ENCODE measurements at places on chromosomes 1 and 21.

DNA sequence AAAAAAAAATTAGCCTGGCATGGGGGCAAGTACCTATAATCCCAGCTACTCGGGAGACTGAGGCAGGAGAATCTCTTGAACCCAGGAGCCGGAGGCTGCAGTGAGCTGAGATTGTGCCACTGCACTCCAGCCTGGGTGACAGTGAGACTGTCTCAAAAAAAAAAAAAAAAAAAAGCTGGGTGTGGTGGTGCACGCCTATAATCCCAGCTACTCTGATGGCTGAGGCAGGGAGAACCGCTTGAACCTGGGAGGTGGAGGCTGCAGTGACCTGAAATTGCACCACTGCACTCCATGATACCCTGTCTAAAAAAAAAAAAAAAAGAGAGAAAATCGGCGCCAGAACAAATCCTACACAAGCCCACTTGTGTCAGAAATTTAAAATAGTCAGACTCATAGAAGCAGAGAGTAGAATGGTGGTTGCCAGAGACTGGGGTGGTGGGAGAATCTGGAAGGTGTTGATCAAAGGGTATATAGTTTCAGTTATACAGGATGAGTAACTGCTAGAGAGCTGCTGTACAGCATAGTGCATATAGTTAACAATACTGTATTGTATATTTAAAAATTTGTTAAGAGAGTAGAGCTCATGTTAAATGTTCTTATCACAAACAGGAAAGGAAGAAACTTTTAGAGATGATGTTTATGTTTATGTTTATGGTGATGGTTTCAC, 9.6 kb downstream of the DIP2A start:
- DNase-seq = no peak

- DNase-seq = no peak
These were observed 783 bp upstream of the AGL start for GRCh38 chr1:99849413-99849743.

- no peak for DNase-seq
These were observed 26.1 kb downstream of the CR1L start for GRCh38 chr1:207670997-207671396.

DNA sequence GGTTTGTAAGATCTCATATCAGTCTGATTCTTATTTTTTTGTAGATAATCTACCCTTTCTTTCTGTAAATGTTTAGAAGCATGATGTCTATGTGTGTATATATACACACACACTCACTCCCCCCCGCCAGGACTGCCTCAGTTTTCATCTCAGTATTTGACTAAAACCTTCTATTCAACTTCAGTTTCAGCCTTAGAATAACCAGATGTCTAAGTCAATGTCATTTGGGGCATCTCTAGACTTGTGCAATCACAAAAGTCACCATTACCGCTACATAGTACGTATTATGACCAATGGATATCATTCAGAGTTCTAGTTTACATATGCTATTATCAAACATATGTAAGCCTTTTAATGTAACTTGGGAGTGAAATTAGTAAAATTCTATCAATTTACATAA, 53.3 kb upstream of the BOLA1 start:
- no peak for DNase-seq

- DNase-seq = no peak
These were observed 73.2 kb upstream of the GADD45A start for GRCh38 chr1:67611846-67612245.

DNA sequence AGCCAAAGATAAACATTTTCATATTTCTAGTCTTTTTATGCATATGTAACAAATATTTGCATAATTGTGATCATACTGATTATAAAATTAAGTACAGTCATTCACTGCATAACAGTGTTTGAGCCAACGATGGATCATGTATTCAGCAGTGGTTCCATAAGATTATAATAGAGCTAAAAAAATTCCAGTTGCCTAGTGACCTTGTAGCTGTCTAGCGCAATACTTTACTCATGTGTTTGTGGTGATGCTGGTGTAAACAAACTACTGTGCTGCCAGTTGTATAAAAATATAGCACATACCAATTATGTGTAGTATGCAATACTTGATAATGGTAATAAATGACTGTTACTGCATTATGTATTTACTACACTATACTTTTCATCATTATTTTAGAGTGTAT, 2.1 kb upstream of the S100A10 start:
- DNase-seq = no peak

- no peak for DNase-seq
These were observed 17.4 kb downstream of the CNST start for GRCh38 chr1:246583448-246584185.

DNA sequence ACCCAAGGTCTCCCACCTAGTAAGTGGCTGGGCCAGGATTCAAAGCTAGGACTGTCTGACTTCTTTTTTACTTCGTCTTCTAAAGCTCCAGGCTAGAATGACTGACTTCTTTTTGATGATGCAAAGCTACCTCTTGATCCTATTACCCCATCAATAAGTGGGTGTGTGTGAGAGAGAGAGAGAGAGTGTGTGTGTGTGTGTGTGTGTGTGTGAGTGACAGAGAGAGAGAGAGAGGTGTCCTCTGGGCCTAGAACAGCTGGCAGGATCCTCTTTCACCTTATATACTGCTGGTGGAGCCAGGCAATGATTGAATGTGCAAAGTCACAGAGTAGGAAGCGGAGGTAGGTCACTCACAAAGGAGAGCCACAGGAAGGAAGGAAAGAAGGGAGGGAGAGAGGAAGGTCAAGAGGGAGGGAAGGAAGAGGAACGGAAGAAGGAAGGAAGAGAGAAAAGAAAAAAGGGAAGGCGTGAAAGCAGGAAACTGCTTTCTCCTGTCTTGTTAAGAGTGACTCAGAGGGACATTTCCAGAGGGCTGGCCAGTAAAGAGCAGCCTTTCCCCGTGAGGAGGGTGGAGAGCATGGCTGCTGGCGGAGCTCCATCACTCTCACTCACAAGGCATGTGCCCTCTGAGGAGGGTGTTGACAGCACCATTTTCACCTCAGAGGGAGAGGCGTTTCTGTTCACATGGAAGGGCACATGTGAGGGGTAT, 68.9 kb downstream of the CDC7 start:
- no peak for DNase-seq

DNA sequence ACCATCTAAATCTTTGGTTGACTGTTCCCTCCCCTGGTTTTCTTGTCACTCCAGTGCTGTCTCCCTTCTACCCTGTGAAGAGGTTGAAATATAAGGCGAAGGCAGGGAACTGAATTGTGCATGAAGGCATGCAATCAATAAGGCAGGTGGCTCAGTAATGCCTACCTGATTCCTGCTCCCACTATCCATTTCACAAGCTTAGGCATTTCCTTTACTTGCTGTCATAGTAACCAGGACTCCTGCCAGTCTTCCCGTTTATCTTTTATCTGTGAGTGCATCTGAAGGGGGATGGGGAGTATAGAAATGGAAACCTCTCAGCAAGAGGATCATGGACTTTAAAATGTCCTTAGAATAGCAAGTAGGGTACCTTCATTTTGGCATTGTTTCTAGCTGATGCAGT, 40.5 kb downstream of the MRPS6 start:
- DNase-seq = no peak

- no peak for DNase-seq
These were observed 5.7 kb downstream of the UBXN11 start for GRCh38 chr1:26300578-26301275.

DNA sequence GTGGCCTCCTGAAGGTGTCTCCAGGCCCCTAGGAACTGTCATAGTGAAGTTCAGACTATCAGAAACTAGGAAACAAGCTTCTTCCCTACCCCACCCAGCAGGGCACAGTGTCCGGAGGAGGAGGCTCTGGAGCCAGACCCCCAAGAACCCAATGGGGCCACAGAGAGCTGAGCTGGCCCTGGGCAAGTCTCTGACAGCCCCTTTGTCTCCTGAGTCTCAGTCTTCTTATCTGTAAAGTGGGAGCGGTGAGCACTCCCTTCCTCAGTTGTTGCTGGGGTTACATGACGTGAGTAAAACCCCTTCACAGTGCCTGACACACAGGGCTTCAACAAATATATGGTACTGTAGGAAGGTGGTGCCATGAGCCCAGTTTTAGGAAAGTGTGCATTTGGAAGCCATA, 675.8 kb downstream of the MATN1 start:
- no peak for DNase-seq

DNA sequence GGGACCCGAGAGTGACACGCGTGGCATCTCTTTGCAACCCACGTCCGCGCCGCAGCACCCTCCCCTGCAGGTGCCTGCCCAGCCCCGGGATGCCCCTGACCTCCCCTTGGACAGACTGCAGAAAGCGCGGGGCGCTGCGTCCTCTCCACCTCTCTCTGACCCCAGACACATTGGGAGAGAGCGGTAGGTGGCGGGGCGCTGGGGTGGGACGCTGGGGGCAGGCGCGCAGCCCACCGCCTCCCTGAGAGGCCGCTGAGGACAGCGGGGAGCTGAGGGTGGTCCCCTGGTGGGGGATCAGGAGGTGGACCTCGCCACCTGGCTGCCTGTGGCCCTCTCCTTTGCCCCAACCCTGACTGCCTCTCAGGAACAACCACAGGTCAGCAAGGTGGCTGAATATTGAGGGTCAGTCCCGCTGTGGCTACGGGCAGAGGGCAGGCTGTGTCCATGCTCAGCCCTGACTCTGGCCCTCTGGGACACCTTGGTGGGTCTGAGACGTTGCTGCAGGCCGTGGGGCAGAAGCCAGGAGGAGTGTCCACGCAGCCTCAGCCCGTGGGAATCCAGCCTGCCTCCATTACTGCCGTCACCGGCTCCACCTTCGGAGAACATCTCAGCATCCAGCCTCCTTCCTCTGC, 761 bp upstream of the UBE2J2 start:
- DNase-seq = no peak

DNA sequence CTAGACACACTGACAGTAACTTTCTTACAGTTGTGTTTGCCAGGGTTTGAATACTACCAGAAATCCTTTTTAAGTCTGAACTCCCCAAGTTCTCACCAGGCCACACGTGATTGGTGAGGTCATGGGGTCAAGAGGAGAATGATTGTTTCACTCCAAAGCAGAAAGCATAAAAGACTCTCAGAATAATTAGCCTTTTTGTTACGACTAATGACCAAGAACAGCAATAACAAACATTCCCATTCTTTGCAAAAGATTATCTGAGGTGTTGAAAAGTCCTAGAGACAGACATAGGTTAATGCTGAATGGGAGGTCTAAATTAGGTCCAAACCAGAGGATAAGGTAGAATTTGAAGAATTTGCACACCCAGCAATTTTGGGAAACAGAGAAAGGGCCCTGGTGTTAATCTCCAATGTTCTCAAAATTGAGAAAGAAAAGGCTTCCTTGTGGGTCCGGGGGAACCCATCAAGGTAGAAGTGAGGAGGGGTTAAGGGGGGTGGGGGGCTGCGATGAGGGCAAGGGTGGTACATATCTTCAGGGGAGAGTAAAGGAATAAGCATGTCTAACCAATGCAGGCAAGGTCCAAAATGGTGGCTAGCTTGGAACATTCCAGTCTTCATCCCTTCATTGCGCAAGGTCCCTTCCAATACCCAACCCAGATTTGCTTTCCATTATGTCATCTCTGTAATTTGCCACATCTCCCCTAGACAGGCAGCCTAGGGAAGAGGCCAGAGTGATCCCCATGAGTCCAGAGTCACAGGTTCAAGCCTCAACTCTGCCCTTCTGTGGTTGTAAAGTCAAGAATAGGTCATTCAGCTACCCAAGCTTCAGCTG, 74.6 kb upstream of the NFIA start:
- no peak for DNase-seq

GRCh38 chr1:151815716-151816327, 10.6 kb upstream of the LINGO4 start:
- no peak for DNase-seq

DNA sequence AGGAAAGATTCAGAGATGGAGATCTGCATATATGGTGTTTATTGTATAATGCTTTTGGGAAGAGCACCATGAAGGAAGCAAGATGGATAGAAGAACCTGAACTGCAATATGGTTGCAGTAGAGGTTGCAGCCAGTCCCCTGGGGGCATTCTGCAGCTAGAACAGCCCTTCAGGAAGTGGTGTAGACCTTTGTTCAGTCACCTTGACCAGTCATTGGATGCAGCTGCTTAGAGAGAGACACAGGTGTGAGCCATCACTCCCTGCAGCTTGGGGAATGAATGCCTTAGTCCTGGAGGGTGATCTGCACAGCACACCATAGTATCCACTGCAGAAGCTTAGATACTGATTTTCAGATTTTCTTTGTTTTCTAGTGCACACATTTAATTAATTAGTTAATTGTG, 42.3 kb downstream of the NEK7 start:
- DNase-seq = no peak

DNA sequence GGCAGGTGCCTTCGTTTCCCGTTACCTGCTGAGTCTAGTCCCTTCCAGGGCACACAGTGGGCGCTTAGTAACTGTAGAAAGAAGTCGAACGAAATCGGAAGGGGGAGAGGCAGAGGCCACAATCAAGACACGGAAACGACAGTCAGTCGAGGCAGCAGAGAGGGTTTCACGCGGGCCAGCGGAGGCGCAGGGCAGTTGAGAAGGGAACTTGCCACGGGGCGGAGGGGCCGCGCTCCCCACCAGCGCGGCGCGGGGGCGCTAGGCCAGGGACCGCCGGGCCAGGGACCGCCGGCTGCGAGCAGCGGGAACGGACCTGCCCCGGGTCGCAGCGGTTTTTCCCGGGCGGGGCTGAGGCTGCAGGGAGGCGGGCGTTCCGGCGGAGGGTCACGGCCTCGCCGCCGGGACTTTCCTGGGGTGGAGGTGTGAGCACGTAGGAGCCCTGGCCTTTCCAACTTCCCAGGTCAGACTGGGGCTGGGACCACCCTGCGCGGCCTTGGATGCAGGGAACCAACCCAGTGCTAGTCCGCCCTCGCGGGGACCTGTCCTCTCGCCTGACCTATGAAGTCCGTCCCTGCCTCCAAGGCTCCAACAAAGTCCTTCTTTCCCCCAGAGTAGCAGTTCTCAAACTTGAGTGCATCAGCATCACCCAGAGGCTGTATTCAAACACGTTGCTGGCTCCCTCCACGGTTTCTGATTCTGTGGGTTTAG, 150.1 kb upstream of the FGGY start:
- peak; percentile 4 for DNase-seq

- DNase-seq = no peak
These were observed 8.2 kb upstream of the GLRX2 start for GRCh38 chr1:193113258-193113991.

DNA sequence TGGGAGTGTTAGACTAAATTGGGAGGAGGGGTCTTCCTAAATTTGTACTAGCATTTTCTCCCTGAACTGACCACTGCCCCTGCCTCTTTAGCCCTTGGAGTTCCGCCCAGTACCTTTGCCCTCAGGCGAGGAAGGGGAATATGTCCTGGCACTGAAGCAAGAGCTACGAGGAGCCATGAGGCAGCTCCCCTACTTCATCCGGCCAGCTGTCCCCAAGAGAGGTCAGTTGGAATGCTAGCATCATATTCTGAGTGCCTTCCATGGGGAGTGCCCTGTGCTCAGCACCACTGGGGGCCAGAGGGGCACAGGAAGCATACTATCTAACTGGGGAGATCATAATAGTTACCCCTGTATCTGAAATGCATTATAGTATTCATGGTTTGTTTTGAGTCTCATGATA, 10.7 kb downstream of the POLR3GL start:
- DNase-seq = no peak

DNA sequence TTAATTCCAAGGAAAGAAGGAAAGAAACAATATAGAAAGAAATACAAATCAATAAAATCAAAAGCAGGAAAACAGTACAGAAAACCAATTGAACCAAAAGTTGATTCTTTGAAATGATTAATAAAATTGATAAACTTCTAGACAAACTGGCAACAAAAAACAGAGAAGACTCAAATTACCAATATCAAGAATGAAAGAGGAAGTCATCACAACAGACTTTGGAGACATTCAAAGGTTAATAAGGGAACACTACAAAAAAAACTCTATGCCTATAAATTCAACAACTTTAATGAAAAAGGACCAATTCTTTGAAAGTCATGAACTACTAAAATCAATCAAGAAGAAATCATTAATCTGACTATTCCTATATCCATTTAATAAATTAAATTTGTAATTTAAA, 329.3 kb upstream of the NR5A2 start:
- no peak for DNase-seq

- no peak for DNase-seq
These were observed 210.3 kb upstream of the CACYBP start for GRCh38 chr1:174789399-174789798.
